ENCODE measurements at places on chromosomes 13 and 19.

GRCh38 chr13:113272031-113272430, 25.0 kb upstream of the LAMP1 start:
- DNase-seq = no peak

- no peak for DNase-seq
Measured at GRCh38 chr19:14379294-14380065, 1.8 kb upstream of the ADGRE5 start.

DNA sequence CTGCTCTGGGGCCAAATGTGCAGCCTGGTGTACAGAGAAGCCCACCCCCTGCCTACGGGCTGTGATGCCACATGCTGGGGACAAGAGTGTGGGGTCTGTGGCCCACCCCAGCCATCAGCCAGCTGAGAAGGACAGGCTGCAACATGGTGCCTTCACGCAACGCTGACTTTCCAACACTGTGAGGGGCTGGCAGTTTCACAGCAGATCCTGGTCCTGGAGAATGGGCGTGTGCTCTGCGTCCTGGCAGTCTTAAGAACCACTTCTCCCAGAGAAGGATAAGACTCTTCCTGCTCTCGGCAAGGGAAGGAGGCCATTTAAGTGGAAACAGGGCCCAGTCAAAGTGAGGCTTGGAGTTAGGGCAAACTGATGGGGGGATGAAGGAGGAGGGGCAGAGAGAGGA, 4.6 kb downstream of the LRRC4B start:
- DNase-seq = no peak

DNA sequence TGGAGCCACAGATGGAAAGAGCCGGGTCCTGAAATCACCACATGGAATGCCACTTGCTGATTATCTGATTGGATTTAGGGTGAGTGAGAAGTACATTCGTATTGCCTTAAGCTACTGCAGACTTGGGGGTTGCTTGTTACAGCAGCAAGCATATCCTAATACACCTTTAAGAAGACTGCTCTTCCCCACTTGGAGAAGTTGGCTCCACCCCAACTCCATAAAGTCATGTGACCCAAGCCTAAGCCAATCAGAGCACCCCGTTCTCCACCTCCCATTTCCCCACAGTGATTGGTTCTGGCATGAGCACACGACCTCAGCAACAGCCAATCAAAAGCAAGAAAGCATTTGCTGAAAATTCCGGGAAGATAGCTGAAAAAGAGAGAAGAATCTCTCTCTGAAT, 23.1 kb downstream of the CACNA1A start:
- no peak for DNase-seq

GRCh38 chr13:49428041-49428763, 15.7 kb downstream of the CAB39L start:
- no peak for DNase-seq

GRCh38 chr19:56355517-56355916, 37.8 kb downstream of the ZNF582 start:
- DNase-seq = no peak

DNA sequence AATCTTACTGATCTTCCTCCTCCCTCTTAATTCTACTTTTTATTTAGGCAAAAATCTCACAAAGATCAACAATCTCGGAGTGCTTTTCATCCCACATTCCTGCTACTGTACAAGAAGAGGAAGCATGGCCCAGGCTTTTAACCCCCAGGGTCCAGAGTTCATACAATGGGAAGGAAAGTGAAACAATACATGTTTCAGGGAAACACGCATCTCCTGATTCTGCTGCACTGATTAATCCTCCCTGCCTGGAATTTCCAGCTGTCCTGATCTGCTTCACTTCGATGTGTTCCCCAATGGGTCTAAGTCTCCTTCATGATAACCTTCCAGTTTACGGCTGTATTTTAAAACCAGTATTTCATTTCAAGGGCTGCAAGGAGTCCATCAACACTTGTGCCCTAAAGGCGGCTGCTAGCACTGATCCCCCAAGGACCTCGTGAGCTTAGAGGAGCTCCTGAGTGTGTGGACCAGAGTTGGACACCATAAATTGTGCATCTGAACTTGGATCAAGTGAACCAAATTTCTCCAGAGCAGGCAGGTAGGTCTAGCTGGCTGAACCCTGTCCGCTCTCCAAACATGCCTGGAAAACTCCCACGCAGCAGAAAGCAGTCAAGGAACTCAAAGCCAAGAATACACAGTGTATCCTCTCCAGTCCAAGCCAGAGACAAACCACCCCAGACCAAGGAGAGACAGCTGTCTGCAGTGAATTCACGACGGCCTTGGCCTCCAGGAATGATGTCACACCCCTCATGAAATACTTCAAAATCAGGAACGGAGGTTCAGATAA, 44.3 kb downstream of the COL4A1 start:
- no peak for DNase-seq

Data from activated naive CD4-positive, alpha-beta T cell (primary cell).